Activated CD8-positive, alpha-beta T cell treated with anti-CD3 and anti-CD28 coated beads for 36 hours (primary cell): ENCODE measurements at places on chromosomes 5 and 9. TPM values are rescaled to one million over a fixed set of nuclear protein-coding genes. Genes with fewer than 3 reads are reported as not detected.

- no peak for DNase-seq
These were observed 302.6 kb upstream of the TAS2R1 start for GRCh38 chr5:9932770-9933169.

Gene UBTD2
- total RNA-seq = 8.3 TPM

DNA sequence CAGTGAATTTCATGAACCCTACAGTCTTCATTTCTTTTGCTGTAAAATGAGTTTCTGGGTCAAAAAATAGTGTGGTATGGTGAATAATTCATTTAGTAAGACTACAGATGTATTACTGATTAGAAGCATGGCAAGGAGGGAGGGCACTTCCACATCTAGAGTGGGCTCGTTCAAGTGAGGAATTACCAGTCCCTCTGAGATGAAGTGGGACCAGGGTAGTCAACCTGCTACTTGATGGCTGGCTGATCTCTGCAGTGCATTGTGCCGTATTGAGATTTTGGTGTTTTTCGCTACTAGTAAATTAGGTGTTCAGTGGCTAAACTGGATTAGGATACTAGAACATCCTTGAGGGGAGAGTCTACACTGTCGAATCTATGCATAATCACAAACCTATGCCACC, 10.8 kb downstream of the CDC37L1 start:
- no peak for DNase-seq

Gene SLC6A18
- total RNA-seq = not detected

Gene PCDHGB5
- total RNA-seq = not detected
